PC-3 (cell line): ENCODE measurements at places on chromosomes 13 and 19.

DNA sequence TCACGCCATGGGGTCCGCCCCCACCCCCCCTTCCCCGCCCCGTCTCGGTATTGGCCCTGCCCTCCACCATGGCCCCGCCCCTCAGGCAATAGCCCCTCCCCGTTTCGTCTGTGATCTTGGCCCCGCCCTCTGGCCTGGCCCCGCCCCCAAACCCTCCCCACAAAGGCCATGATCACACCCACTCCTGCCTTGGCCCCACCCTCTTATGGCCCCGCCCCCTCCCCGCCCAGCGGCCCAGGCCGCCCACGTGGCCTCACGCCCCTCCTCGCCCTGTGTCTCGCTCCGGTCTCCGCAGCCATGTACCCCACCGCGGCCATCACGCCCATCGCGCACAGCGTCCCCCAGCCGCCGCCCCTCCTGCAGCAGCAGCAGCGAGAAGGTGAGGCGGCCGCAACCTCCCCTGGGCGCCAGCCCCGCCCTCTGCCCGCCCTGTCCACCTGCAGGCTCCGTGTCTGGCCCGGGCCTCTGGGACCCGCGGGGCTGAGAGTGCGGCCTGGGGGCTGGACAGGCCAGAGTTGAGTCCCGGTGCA lies 61.3 kb downstream of the CELF5 start:
- DNase-seq = no peak

GRCh38 chr19:45492137-45492626 lies 4.7 kb downstream of the RTN2 start:
- no peak for DNase-seq

- DNase-seq = no peak
Measured at GRCh38 chr13:113065406-113066141, 40.0 kb upstream of the F7 start.

DNA sequence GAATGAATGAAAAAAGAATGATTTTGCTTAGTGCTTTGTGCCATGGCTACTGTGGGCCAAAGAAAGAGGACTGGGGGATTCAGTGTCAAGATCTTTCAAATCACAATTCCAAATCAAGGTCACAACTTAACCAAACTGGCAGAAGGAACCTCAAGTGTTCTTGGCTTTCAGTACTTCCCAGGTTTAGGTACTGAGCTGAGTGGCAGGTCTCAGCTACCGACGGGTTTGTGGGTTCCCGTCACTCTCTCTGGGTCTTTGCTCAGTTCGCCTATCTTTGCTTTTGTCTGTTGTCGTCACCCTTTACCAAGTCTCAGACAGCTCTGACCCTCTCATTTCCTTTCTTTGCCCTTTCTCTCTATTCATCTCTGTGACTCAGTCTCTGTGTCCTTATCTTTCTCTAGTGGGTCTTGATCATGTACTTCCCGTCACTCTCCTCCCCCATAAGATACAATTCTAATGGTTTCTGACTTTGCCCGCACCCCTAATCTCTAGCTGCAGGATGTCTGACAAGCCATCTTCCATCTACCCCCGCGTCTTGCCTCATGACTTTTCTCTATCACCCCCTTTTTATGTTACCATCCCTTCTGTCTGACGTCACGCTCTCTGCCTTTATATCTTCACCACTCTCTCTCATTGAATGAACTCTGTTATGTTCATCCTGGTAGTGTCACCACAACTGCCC lies 33.3 kb upstream of the LRRC4B start:
- DNase-seq = no peak

DNA sequence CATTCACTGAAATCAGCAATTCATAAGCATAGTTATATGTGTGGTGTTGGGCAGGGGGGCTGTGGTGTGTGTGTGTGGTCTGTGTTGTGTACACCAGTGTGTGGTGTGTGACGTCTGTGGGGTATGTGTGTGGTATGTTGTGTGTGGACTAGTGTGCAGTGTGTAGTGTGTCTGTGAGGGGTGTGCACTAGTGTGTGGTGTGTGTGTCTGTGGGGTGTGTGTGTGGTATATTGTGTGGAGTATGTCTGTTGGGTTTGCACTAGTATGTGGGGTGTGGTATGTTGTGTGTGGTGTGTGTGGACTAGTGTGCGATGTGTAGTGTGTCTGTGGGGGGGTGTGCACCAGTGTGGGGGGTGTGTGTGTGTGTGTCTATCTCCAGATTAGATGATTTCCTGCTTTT lies 7.2 kb upstream of the CDC16 start:
- no peak for DNase-seq

GRCh38 chr19:17848595-17849292 lies 962 bp upstream of the JAK3 start:
- DNase-seq = no peak

- DNase-seq = no peak
Measured at GRCh38 chr19:41745756-41746155, 9.6 kb upstream of the CEACAM6 start.

DNA sequence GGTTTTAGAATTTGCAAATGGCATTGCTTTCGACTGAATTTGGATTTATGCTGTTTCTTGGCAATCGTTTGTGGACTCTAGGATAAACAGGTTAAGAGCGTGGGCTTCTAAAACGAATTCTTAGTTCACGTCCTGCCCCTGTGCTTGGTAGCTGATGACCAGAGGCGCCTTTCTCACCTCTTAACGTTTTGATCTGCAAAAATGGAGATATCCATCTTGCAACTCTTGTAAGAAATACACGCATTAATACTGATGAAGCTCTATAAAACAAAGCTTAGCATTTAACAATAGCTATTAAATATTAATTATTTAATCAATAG lies 580 bp upstream of the KATNAL1 start:
- DNase-seq = no peak

DNA sequence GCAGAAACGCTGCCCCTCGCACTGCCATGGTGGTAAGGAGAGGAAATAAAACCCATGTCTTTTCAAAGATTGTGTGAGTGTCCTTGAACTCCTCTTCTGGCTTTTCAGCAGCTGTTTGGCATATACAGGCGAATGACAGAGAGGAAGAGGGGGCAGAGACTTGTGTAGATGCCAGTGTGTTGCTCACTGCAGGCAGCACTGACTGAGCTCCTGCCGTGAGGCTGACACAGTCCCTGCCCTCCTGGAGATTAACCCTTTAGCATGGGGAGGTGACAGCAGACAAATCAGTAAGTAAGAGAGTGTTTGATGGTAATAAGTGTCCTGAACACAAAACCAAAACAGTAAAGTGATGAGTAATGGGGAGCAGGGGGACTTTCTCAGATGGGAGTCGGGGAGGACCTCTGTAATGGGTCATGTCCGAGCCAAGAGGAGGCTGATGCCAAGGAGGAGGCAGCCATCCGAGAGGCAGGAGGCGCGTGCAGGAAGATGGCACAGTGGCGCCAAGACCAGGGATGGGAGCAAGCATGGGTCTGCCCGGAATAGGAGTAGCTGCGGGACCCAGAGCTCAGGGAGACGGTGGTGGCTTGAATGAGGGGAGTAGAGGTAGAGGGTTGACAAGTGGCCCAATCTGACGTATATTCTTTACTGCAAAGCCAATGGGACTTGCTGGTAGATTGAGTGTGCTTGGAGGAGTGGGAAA lies 182.2 kb downstream of the FOXO1 start:
- no peak for DNase-seq

GRCh38 chr19:54560881-54561385 lies 12.7 kb upstream of the LILRA2 start:
- DNase-seq = peak; percentile 37

DNA sequence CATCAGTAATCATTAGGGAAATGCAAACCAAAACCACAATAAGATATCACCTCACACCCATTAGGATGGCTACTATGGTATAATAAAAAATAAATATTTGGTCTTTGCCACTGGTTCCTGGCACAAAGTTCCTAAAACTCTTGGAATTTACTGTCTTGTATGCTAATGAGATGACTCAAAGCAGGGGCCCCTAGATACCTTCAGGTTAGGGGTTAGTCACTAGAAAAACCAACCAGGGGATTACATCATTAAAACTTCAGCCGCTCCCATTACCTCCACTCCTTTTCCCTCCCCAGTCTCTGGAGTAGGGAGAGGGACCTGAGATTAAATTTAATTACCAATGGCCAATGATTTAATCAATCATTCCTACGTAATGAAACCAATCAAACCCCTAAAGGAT lies 49.6 kb downstream of the THSD1 start:
- peak; percentile 81 for DNase-seq

GRCh38 chr19:13078897-13079541 lies 23.6 kb downstream of the LYL1 start:
- DNase-seq = no peak

- DNase-seq = no peak
Measured at GRCh38 chr13:94701313-94702180, 10.8 kb downstream of the SOX21 start.

GRCh38 chr13:99859178-99860177 lies 112.1 kb downstream of the ZIC5 start:
- DNase-seq = no peak

DNA sequence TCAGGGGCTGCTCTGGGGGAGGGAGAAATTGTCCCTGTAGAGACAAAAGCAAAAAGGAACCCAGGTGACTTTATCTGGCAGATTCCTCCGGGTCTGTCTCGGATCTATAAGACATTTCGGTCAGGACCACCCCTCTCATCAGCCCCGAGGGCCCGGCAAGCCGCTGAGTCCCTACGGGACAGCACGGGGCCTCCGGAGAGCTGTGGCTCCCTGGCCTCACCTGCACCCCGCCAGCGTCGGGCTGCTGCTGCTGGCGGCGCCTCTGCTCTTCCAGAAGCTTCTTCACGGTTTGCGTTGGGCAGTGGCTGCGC lies 1.9 kb downstream of the NFKBID start:
- no peak for DNase-seq

GRCh38 chr13:43936647-43937046 lies 56.9 kb downstream of the LACC1 start:
- DNase-seq = no peak

DNA sequence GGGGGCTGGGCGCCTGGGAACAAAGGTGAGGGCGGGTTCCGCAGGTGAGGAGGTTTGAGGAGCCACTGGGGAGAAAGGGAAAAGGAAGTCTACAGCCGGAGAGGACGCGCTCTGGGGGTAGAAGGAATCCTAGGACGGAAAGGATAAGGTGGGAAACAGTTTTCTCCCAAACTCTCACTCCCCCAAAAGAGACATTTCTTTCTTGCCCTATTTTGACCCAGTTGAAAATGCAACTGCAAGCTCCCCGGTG lies 651 bp upstream of the POLR1D start:
- DNase-seq = no peak

GRCh38 chr13:29791508-29791907 lies 58.9 kb downstream of the UBL3 start:
- no peak for DNase-seq

DNA sequence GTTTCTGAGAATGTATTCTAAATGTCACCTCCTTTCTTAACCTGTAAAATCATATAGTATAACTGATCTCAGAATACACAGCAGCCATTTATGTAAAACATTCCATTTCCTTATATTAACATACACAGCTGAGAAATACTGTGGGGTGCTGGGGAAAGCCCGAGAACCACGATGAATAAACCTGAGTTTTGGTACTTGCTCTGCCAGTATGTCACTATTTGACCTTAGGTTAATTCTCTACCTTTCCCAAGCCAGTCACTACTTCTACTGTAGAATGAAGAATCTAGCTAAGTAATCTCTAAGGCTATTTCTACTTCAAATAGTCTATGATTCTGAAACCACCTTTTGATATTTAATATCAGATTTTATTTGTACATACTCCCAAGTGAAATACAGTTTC lies 173.7 kb downstream of the TBC1D4 start:
- no peak for DNase-seq
